Bronchial epithelial cell (primary cell): ENCODE measurements at places on chromosomes 5 and 9. TPM values are rescaled to one million over a fixed set of nuclear protein-coding genes. Genes with fewer than 3 reads are reported as not detected.

GRCh38 chr5:170076211-170076610 is 29.5 kb upstream of the FOXI1 start:
- DNase-seq = no peak

GRCh38 chr5:171596391-171596878 is 177.0 kb downstream of the FGF18 start:
- peak; percentile 82 for DNase-seq

DNA sequence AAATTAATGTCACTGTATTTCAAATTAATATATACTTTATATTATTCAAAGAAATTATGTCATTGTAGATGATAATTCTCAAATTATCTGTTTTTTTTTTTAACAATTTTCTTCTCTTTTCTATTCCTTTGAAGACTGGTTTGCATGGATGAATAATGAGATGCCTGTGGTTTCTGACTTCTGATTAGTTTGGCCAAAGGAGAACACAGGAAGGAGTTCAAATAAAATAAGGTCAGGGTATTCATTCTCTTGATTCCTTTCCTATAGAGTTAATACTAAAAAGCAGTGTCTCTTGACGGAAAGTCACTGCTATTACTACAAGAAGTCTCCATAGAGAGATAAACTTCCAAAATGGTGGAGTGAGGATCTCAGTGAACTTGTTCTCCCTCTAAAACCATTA is 279.6 kb upstream of the FTMT start:
- no peak for DNase-seq

The TEX10 gene
- 22.9 and 30.0 TPM in 2 replicates for total RNA-seq

The CDC20B gene
- not detected in 2 replicates for total RNA-seq

DNA sequence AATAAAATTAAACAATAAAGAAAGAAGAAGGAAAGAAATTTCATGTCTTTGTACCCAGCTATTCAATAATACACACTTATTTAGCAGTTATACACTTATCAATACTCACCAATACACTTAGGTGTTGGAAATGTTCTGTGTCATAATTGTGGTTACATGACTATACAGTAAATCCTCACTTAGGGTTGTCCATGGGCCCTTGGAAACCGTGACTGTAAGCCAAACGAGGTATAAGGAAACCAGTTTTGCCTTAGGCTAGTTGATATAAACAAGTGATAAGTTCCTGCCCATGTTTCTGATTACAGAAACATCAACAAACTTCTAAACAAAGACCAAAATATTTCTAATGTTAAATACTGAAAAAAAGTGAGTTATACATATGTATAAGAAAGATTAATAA is 10.0 kb upstream of the SLCO4C1 start:
- DNase-seq = peak; percentile 31

The PCDHB10 gene
- 0.13 and 0.26 TPM in 2 replicates for total RNA-seq

GRCh38 chr5:143938230-143938629 is 126.3 kb downstream of the HMHB1 start:
- DNase-seq = peak; percentile 30

DNA sequence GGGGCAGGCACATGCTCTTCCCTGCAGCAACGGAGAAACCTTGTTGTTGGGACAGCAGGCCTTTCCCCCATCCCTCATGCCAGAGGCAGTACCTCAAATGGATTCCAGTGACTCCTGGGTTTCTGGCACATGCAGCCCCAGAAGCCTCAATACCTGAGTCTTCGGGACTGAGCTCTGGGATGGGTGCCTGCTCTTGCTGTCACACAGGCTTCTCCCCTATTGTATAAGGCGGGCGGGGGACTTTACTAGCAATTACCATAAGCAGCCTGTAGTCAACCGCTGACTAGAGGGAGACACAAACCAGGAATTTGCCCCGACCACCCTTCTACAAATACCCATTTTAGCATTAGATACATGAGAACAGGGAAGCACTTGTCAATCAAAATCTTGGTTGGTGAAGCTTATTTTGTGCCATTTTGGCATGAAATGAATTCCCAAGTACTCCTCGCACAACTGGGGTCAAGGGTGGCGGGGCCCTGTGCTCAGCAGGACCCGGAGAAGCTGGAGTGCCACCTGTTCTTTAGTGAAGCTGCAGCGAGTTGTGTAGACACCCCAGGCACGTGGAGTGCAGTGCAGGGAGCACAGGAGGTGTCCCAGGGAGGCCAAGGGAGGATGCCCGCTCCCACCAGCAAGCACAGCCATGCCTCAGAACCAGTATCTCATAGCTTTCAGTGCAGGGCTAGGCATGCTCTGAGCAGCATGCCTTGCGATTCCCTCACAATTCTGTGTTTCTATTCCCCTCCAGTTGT is 21.2 kb downstream of the S1PR3 start:
- no peak for DNase-seq

- peak; percentile 93 for DNase-seq
Observed at GRCh38 chr5:168317521-168318147, 26.2 kb downstream of the WWC1 start.

GRCh38 chr9:69798744-69799143 is 21.9 kb upstream of the CFAP95 start:
- DNase-seq = peak; percentile 79

The ABO gene
- total RNA-seq = 1.8 and 1.9 TPM in 2 replicates

The CYLC2 gene
- total RNA-seq = not detected in 2 replicates

DNA sequence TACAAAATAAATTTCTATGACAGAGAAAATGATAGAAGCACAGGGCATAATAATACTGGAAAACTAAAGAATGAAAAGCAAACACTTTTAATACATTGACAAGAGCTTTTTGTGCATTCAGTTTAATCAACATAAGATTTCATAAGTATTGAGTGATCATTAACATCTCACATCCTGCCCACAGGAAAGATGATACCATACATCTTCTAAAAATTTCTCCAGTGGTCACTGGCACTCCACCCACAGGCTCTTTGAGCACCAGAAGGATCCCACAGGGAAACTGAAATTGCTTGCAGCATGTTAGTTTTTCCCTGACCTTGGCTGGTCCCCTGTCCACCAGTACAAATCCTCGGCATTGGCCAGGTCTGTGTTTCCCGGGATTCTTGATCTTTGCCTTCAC is 186.0 kb downstream of the CEMIP2 start:
- DNase-seq = no peak

- peak; percentile 51 for DNase-seq
Observed at GRCh38 chr5:146001544-146002190, 65.3 kb downstream of the SH3RF2 start.

- no peak for DNase-seq
Observed at GRCh38 chr5:91379246-91379913, 3.7 kb downstream of the ARRDC3 start.

The FAM169A gene
- total RNA-seq = 12.1 and 21.5 TPM in 2 replicates

The EMB gene
- 40.0 and 40.8 TPM in 2 replicates for total RNA-seq

The TEK gene
- total RNA-seq = under 0.01 and 0.26 TPM in 2 replicates

The CXCL14 gene
- total RNA-seq = 0.26 and 1.3 TPM in 2 replicates

DNA sequence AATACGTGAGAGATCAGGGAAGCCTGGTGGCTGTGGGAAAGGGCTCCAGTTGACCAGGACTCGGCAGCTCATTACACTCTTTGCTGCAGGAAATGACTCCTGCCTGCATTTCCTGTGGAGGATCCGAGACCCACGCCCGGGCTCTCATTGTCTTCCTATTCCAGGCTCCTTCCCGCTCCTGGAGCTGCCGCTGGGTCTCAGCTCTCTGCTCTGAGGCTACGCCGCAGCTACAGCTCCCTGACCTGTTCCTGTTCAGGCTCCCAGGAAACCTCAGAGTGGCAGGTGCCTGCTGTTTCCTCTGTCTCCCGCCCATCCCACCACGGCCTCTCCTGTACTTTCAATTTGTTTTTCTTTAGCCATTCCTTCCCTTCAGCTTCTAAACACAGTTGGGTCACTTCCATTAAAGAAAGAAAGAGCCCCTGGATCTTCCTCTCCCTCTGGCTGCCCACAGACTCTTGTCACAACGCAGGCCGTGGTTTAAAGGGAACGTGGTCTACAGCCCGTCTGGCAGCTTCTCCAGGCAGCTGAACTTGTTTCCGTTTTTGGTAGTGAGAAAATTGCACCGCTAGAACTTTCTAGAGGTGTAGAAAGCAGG is 71.5 kb downstream of the IL6ST start:
- no peak for DNase-seq

GRCh38 chr9:34956648-34957047 is 1.4 kb upstream of the PHF24 start:
- no peak for DNase-seq

- DNase-seq = no peak
Observed at GRCh38 chr9:95533996-95534680, 17.4 kb upstream of the PTCH1 start.

The MEIKIN gene
- not detected in 2 replicates for total RNA-seq

- DNase-seq = no peak
Observed at GRCh38 chr9:136244122-136244968, 1.3 kb downstream of the QSOX2 start.

- no peak for DNase-seq
Observed at GRCh38 chr5:16561660-16562059, 55.1 kb downstream of the RETREG1 start.

The PCDHA1 gene
- total RNA-seq = under 0.01 TPM in 1 of 2 replicates, not detected in the other

The PCDHB4 gene
- 0.13 TPM in 1 of 2 replicates, not detected in the other for total RNA-seq

The PHYKPL gene
- 29.2 and 40.6 TPM in 2 replicates for total RNA-seq

The ANKRD31 gene
- 0.13 and 0.26 TPM in 2 replicates for total RNA-seq

- DNase-seq = no peak
Observed at GRCh38 chr5:60340965-60341471, 358.9 kb downstream of the DEPDC1B start.

GRCh38 chr9:4585135-4585534 is 77.0 kb upstream of the PLPP6 start:
- DNase-seq = no peak
